ENCODE measurements at places on chromosomes 1 and 21. TPM values are rescaled to one million over a fixed set of nuclear protein-coding genes. Genes with fewer than 3 reads are reported as not detected.

DNA sequence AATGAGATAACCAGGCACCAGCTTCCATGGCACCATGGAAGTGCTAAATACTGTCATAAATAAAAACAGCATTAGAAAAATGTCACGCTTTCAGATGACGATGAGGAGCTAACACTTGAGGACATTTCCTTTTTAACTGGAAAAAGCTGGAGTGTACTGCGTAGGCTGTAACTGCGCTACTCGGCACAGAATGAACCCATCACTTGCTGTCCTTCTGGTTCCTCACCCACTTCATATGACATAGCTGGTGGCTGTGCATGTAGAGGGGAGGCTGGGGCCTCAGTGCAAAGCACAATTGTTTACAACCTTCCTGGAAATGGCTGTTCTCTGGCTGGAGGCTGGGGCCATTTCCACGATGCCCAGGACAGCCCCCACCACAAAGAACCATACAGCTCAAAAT is 55.7 kb downstream of the NTPCR start:
- no peak for DNase-seq
- H3K4me1 ChIP-seq = no peaks in the 10 kb centered on the region
- H3K4me3 ChIP-seq = no peak overlapping the region
- H3K27me3 ChIP-seq = no peaks in the 10 kb centered on the region

GRCh38 chr1:232576537-232576936 is 53.4 kb downstream of the SIPA1L2 start:
- H3K27me3 ChIP-seq = no peaks in the 10 kb centered on the region
- H3K4me1 ChIP-seq = no peaks in the 10 kb centered on the region
- no peak for DNase-seq
- no peak overlapping the region for H3K4me3 ChIP-seq

DNA sequence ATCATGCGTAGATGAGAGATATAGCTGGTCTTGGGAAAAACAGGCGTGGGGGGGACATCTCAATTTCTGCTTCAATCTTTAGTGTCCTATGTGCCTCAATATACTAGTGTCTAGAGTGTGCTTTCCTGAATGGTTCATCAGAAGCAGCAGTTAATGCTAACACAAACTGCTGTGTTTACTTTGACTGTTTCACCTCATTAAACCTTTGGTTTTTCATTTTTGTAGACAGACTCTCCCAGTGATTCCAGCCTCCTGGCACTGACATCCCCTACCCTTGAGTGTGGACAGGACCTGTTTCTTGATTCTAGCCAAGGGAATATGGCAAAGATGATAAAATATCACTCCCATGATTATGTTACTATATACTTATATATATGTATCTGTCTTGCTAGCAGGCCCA is 37.6 kb downstream of the ZYG11A start:
- H3K27me3 ChIP-seq = no peaks in the 10 kb centered on the region
- H3K36me3 ChIP-seq = no peaks in the 10 kb centered on the region
- H3K4me3 ChIP-seq = no peak overlapping the region

GRCh38 chr1:230917284-230918135 is 49.2 kb upstream of the C1orf198 start:
- H3K27ac ChIP-seq = no peak overlapping the region
- no peaks in the 10 kb centered on the region for H3K36me3 ChIP-seq
- H3K4me3 ChIP-seq = no peak overlapping the region
- no peaks in the 10 kb centered on the region for H3K4me1 ChIP-seq
- H3K27me3 ChIP-seq = no peaks in the 10 kb centered on the region
- DNase-seq = peak; percentile 27

GRCh38 chr1:64691626-64692025 is 53.2 kb upstream of the RAVER2 start:
- no peak for DNase-seq
- no peak overlapping the region for H3K27ac ChIP-seq
- no peaks in the 10 kb centered on the region for H3K36me3 ChIP-seq
- no peaks in the 10 kb centered on the region for H3K27me3 ChIP-seq
- H3K4me3 ChIP-seq = no peak overlapping the region

DNA sequence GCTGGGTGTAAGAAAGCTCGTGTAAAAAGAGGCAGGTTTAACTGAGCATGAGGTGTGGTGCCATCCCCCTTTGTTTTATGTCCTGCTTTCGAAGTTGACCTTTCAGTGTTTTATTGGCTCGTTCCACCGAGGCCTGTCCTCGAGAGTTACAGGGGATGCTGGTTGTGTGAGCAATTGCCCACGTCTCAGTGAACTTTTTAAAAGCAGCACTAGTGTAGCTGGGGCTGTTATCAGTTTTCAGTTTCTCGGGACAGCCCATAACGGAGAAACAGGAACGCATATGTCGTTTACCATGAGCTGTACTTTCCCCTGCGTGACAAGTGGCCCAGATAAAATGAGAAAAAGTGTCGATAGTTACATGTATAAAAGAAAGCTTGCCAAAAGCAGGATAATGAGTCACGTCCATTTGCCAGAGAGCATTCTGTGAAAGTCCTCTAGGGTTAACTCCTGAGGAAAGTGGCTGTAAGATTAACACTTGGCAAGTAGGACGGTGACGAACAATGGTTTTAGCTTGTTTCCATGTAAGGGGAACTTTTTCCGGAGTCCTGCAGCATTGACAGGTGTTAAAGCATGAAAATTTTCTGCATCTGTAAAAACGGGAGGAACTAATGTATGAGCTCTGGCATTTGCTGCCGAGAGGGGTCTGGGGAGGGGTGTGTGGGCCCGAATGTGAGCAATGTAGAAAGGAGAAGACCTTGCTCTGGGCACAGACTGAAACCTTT is 7.8 kb upstream of the LRRC47 start:
- no peak for DNase-seq
- H3K27ac ChIP-seq = no peak overlapping the region
- H3K4me3 ChIP-seq = no peak overlapping the region

GRCh38 chr1:16900751-16901150 is 5.0 kb downstream of the RNU1-2 start:
- H3K36me3 ChIP-seq = no peaks in the 10 kb centered on the region
- no peaks in the 10 kb centered on the region for H3K4me1 ChIP-seq
- no peaks in the 10 kb centered on the region for H3K27me3 ChIP-seq
- H3K4me3 ChIP-seq = no peak overlapping the region

- no peak overlapping the region for H3K4me3 ChIP-seq
- no peaks in the 10 kb centered on the region for H3K27me3 ChIP-seq
- peaks cover 5% of the 10 kb centered on the region for H3K36me3 ChIP-seq
- no peaks in the 10 kb centered on the region for H3K4me1 ChIP-seq
- H3K27ac ChIP-seq = no peak overlapping the region
Measured at GRCh38 chr1:66984491-66984890, 59.7 kb downstream of the MIER1 start.

DNA sequence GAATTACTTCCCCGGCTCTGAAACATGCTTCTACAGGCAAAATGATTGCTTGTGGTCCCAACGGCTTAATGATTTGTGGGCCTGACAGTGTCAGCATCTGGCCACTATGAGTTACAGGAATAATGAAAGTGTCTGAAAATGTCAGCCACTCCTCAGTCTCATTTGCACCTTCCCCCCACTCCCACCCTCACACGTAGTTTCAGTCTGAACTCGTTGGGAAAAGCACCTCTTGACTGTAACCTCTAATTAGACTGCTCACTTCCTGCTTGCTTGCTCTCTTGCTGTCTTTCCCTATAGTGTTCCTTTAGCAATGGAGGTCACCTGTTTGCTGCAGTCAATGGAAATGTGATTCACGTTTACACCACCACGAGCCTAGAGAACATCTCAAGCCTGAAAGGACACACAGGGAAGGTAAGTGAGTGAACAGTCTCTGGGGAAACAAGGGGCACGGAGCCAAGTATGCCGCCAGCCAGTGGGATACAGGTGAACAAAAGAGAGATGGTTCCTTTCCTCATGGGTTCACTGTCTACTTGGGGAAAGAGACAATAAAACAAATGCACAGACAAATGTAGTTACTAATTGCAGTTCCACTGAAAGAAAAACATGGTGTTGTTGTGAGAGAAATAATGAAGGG is 27.1 kb downstream of the CFAP57 start:
- DNase-seq = no peak
- no peaks in the 10 kb centered on the region for H3K36me3 ChIP-seq
- no peak overlapping the region for H3K4me3 ChIP-seq
- peak overlapping the region; percentile 34 for H3K27ac ChIP-seq

- H3K4me3 ChIP-seq = no peak overlapping the region
- no peak for DNase-seq
- H3K27me3 ChIP-seq = no peaks in the 10 kb centered on the region
- no peaks in the 10 kb centered on the region for H3K4me1 ChIP-seq
- H3K36me3 ChIP-seq = no peaks in the 10 kb centered on the region
Measured at GRCh38 chr1:104125266-104125665, 375.6 kb downstream of the AMY1C start.

GRCh38 chr21:43274022-43274945 is 105.5 kb downstream of the CRYAA start:
- H3K4me1 ChIP-seq = no peaks in the 10 kb centered on the region
- no peaks in the 10 kb centered on the region for H3K27me3 ChIP-seq
- no peak overlapping the region for H3K4me3 ChIP-seq

- no peak overlapping the region for H3K4me3 ChIP-seq
- no peaks in the 10 kb centered on the region for H3K36me3 ChIP-seq
- no peaks in the 10 kb centered on the region for H3K4me1 ChIP-seq
- H3K27me3 ChIP-seq = peaks cover 39% of the 10 kb centered on the region
- DNase-seq = no peak
Measured at GRCh38 chr1:29688471-29689365, 452.4 kb downstream of the PTPRU start.

DNA sequence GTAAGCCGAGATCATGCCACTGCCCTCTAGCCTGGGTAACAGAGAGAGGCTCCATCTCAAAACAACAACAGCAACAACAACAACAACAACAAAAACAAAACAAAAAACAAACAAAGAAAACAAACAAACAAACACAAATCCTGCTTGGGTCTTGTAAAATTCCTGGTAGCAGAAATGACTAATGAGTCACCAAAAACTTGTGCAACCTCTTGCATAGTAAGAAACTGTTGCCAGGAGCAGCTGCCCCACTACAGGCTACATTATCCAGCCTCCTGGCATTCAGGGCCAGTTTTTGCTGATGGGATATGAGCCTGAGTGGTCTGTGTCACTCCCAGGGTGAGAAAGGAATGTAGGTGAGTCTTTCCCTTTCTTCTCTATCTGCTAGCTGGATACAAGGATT is 245.4 kb downstream of the TNR start:
- no peaks in the 10 kb centered on the region for H3K27me3 ChIP-seq
- H3K4me3 ChIP-seq = no peak overlapping the region
- H3K36me3 ChIP-seq = no peaks in the 10 kb centered on the region
- no peaks in the 10 kb centered on the region for H3K4me1 ChIP-seq
- no peak overlapping the region for H3K27ac ChIP-seq

Gene S100A7A
- total RNA-seq = not detected

Gene TEX35
- total RNA-seq = not detected

Gene INSRR
- 0.15 TPM for total RNA-seq

Gene FCRLA
- total RNA-seq = 0.15 TPM

Gene PCP4
- 2.3 TPM for total RNA-seq

Gene MPL
- not detected for total RNA-seq

Gene GPR37L1
- total RNA-seq = not detected

Gene RPTN
- not detected for total RNA-seq

Gene CFAP74
- 0.98 TPM for total RNA-seq

Gene C1orf53
- total RNA-seq = 2.0 TPM

All from breast epithelium (tissue), 4 donors.